Thoracic aorta endothelial cell (primary cell): ENCODE measurements at places on chromosomes 5 and 9. TPM values are rescaled to one million over a fixed set of nuclear protein-coding genes. Genes with fewer than 3 reads are reported as not detected.

CCL21 gene
- not detected in 2 replicates for total RNA-seq

SLC23A1 gene
- total RNA-seq = not detected in 2 replicates

ZNF354C gene
- total RNA-seq = 8.4 and 9.8 TPM in 2 replicates

PCDHB16 gene
- 0.07 and 0.13 TPM in 2 replicates for total RNA-seq

CDC20B gene
- total RNA-seq = 0.13 and 0.22 TPM in 2 replicates

SURF6 gene
- total RNA-seq = 11.0 and 11.3 TPM in 2 replicates

B4GALT7 gene
- 23.3 and 27.5 TPM in 2 replicates for total RNA-seq

SCGB3A2 gene
- total RNA-seq = not detected in 2 replicates

IFNA2 gene
- total RNA-seq = not detected in 2 replicates

INSYN2B gene
- 48.7 and 65.8 TPM in 2 replicates for total RNA-seq

SPINK6 gene
- not detected in 2 replicates for total RNA-seq

IL5 gene
- total RNA-seq = not detected in 2 replicates

ADRA1B gene
- 0.07 and 0.13 TPM in 2 replicates for total RNA-seq

EPB41L4A gene
- 19.8 and 26.1 TPM in 2 replicates for total RNA-seq

PCDHA12 gene
- total RNA-seq = under 0.01 TPM in 1 of 2 replicates, not detected in the other

PPP3R2 gene
- total RNA-seq = not detected in 2 replicates

MED22 gene
- total RNA-seq = 13.8 and 19.4 TPM in 2 replicates

PAX5 gene
- not detected in 2 replicates for total RNA-seq

PIP5KL1 gene
- total RNA-seq = 0.27 and 0.43 TPM in 2 replicates

PCDHA4 gene
- total RNA-seq = 0.22 and 0.27 TPM in 2 replicates

CMBL gene
- 9.0 and 11.6 TPM in 2 replicates for total RNA-seq

CYLC2 gene
- not detected in 2 replicates for total RNA-seq

PRRX2 gene
- total RNA-seq = not detected in 2 replicates

DBH gene
- total RNA-seq = not detected in 2 replicates

NRG2 gene
- 0.27 and 0.93 TPM in 2 replicates for total RNA-seq

DIRAS2 gene
- not detected in 2 replicates for total RNA-seq

RNF183 gene
- not detected in 2 replicates for total RNA-seq
